Activated CD4-positive, alpha-beta memory T cell treated with anti-CD3 and anti-CD28 coated beads for 36 hours (primary cell): ENCODE measurements at places on chromosomes 7 and 10. TPM values are rescaled to one million over a fixed set of nuclear protein-coding genes. Genes with fewer than 3 reads are reported as not detected.

DNA sequence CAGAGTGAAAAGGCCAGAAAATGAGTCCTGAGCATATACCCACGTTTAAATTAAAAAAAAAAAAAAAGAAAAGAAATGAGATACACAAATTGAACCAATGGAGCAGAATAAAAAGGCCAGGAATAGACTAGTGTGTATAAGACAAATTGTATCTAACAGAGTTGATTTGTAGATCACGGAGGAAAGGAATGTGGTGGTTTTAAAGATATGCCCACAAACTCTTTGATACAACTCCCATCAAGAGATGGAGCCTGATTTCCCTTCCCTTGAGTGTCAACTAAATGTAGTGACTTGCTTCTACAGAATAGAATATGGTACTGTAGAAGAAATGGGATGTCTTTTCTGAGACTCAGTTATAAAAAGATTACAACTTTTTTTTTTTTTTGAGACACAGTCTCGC, 10.4 kb downstream of the SYPL1 start:
- H3K4me1 ChIP-seq, result peaks cover 55% of the 10 kb centered on the region
- H3K27ac ChIP-seq, result no peak overlapping the region
- H3K36me3 ChIP-seq, result peaks cover 5% of the 10 kb centered on the region
- no peak overlapping the region for H3K4me3 ChIP-seq
- no peak for DNase-seq
- no peaks in the 10 kb centered on the region for H3K27me3 ChIP-seq

- no peak for DNase-seq
- H3K4me1 ChIP-seq, result no peaks in the 10 kb centered on the region
- H3K27me3 ChIP-seq, result peaks cover 29% of the 10 kb centered on the region
- no peaks in the 10 kb centered on the region for H3K36me3 ChIP-seq
- no peak overlapping the region for H3K4me3 ChIP-seq
- H3K27ac ChIP-seq, result no peak overlapping the region
Measured at GRCh38 chr7:47253650-47254080, 328.2 kb downstream of the TNS3 start.

- no peak overlapping the region for H3K4me3 ChIP-seq
- no peak overlapping the region for H3K27ac ChIP-seq
- no peak for DNase-seq
- peaks cover 16% of the 10 kb centered on the region for H3K36me3 ChIP-seq
Measured at GRCh38 chr7:33411020-33411419, 281.7 kb downstream of the BBS9 start.

DNA sequence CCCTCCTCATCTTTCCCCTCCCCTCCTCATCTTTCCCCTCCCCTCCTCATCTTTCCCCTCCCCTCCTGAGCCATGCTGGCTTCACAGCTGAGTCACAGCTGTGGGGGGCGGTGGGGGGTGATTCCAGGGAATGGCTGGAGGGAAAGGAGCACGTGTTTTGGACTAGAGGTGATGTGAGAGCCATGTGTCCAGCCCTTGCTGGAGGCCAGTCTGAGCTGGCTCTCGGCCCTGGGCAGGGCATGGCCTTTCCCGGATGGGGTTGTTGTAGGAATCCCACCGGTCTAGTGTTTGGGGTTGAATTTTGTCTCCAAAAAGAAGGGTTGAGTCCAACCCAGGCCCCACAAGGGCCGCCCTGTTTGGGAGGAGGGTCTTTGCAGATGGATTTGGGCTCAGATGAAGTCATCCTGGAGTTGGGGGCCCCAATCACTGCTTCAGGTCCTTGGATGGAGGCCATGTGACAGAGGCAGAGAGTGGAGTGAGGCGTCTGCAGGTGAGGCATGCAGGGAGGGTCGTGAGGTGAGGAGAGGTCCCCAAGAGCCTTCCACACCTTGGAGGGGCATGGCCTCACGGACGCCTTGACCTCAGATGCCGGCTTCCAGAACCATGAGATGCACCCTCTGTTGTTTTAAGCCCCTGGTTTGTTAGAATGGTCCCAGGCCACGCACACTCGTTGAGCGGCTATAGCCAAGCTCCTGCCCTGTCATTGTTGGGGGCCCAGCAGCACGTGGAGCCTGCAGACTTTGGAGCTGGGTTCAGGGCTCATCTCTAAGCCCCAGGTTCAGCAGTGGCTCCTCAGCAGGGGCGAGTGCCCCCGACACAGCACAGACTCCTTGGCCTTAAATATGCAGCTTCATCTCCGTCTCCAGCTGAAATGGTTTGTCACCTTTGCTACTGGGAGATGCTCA, 101.6 kb downstream of the DNAJB6 start:
- H3K27me3 ChIP-seq, result no peaks in the 10 kb centered on the region
- no peak overlapping the region for H3K27ac ChIP-seq
- peaks cover 2% of the 10 kb centered on the region for H3K4me1 ChIP-seq
- no peaks in the 10 kb centered on the region for H3K36me3 ChIP-seq

DNA sequence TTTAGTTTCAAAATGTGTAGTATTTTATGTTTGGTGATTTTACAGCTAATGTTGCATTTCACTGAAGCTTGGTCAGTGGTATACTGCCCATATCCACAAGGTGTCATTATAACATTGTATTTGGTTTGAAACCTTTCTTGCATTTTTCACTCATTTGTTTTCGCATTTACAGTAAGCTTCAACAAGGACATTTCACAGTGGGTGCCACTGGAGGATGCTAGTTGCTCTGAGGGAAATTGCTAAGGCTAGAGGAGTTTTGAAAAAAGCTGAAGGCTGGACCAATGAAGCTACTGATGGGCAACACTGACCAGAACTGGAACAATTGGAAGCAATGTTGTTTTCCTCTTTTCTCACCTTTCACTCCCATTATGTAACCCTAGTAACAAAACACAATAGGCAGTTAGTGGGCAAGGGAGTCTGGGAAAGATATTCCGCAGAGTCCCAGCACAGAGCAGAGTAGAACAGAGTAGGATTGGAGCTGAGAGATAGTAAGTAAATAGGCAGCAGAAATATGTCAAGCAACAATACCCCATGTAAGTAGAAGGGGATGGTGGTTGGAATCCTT, 23.6 kb upstream of the SRI start:
- no peaks in the 10 kb centered on the region for H3K36me3 ChIP-seq
- no peak for DNase-seq
- no peak overlapping the region for H3K27ac ChIP-seq

GRCh38 chr7:42869131-42870020, 42.5 kb downstream of the C7orf25 start:
- peaks cover 9% of the 10 kb centered on the region for H3K36me3 ChIP-seq
- H3K4me3 ChIP-seq, result peak overlapping the region; percentile 27
- H3K4me1 ChIP-seq, result peaks cover 24% of the 10 kb centered on the region
- peak; percentile 77 for DNase-seq
- peaks cover 19% of the 10 kb centered on the region for H3K27me3 ChIP-seq

GRCh38 chr7:19648791-19649190, 60.0 kb downstream of the POLR1F start:
- peaks cover 2% of the 10 kb centered on the region for H3K27me3 ChIP-seq
- H3K4me3 ChIP-seq, result no peak overlapping the region
- no peak for DNase-seq

GRCh38 chr10:44066527-44067255, 318.2 kb downstream of the CXCL12 start:
- H3K27ac ChIP-seq, result no peak overlapping the region
- no peaks in the 10 kb centered on the region for H3K36me3 ChIP-seq
- H3K4me1 ChIP-seq, result no peaks in the 10 kb centered on the region
- no peak overlapping the region for H3K4me3 ChIP-seq
- H3K27me3 ChIP-seq, result no peaks in the 10 kb centered on the region
- DNase-seq, result no peak

The RBP4 gene
- total RNA-seq, result not detected

The HABP2 gene
- not detected for total RNA-seq

The PODXL gene
- total RNA-seq, result 1.3 TPM

The SORCS3 gene
- not detected for total RNA-seq

The IDI2 gene
- not detected for total RNA-seq

The VAX1 gene
- not detected for total RNA-seq
